ENCODE measurements at places on chromosomes 1 and 21.

DNA sequence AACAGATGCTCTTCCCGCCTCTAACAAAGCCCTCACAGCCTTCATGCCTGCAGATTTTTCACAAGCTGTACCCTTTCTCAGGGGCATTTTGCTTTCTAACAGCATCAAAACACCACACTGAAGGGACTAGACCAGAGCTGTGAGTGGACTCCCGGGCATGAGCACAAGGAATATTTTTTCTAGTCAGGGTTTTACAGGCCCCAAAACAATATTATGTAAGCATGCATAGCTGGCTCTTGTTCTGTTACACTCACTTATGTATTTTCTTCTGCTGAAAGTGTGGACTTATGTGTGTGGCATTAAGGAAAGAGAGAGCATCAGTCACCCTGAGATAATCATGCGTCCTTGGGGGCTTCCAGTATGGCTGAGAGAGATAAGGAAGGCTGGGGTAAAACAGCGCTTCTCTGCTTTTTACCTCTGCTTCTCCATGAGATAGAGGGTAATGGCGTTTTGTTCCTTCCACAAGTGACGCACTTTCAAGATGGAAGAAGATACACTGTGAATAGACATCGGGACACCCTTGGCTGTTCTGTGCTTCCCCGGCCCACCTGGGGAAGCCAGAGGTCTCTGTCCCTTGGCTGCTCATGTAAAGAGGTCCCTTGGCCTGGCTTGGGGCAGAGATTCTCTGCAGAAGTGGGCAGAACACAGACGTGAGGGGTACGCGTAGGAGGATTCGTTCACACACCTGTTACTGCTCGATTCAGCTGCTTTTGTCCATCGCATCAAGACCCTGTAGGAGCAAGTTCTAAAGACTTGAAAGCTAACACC lies 266.7 kb upstream of the RAB4A start:
- no peak for DNase-seq

DNA sequence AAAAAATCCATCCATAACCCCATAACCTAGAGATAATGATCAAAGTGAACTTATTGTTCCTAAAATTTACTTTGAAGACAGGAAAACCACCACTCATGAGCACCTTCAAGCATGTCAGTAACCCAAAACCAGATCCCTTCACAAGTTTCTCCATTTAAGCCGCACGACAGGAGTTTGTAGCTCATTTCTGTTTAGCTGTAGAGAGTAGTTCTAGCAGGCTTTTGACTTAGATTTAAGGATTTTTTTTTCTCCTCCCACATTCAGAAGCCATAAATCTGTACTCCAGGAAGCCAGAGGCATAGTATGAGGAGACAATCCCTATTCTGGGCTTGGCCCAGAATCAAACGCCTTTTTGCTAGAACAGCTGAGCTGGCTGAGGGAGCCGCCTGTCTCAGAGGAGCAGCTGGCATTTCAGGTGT lies 25.6 kb downstream of the TOMM20 start:
- no peak for DNase-seq

DNA sequence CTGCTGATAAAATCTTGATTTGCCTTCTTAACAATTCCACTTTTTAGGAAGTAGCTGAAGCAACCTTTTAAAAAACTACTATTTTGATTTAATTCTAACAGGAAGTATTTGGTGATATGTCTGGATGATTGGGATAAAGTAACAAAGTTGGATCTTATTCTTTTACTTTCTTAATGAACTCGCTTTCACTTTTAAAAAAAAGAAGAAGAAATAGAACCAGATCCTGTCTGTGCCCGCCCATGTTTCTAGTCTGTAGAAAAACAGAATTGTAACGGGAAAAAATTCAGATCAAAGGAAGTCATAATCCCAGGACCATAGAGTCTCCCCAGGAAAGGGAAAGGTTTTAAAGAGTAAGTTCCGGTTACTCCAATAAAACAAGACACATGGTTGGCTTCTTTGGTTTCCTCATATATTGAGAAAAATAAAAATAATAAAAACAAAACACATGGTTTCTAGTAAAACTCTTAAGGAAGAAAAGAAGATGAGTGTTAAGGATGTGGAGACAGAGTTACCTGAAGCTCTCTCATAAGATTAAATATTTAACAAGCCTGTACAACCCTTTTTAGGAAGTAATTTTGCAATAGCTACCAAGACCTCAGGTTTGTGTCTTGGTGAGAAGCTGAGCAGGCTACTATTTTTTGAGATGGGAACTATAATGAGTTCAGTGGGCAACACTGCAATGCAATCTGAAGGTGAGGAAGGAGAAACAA lies 4.9 kb downstream of the CD48 start:
- no peak for DNase-seq

DNA sequence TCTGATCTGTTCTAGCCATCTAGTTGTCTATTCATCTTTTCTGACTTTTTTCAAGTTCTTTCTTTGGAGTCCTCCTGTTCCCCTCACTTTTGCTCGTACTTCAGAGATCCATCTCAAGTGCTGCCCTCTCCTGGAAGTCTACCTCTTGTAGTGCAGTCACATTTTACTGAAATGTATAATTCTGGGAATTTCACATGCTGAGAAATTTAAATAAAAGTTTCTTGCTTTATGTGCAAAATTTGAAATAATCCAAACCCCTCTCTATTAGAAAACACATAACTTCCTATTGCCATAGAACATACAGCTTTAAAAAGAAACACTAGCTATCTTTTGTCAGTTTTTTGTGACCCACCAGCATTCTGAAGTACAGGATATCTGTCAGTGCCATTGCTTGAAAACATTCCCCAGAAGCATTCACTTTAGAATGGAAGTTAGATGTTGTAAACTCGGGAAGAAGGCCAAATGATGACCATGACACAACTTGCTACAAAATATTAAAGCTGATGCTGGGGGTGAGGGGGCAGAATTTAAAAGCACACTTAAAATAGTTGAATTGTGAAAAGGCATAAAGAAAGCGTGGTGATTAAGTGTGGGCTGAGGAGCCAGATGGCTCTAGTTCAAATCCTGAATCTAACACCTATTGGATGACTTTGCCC lies 22.0 kb downstream of the RLF start:
- peak; percentile 9 for DNase-seq

- DNase-seq, result no peak
Observed at GRCh38 chr1:209749670-209750323, 6.1 kb upstream of the TRAF3IP3 start.

GRCh38 chr1:79235301-79236002 lies 228.9 kb upstream of the ADGRL4 start:
- no peak for DNase-seq

- no peak for DNase-seq
Observed at GRCh38 chr1:112027696-112028095, 38.2 kb upstream of the KCND3 start.

DNA sequence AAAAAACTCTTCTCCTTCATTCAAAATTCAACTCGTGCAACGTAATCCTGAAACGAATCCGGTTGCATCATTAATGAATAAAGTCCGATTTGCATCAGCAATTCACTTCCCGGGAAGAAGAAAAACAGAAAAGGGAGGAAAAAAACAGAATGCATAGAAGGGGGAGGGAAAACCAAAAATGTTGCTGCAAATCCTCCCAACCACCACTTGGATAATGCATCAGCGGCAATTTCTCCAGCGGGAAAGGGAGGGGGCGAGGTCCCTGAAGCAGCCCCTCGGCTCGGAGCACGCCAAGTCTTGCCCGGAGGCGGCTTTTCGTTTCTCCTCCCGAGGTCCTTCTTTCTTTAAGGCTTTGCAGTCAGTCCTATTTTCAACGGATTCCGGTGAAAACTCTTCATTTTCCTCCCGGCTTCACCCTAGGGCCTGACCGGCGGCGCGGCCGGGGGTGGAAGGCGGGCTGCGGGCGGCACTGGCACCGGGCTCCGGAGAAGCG lies 723 bp downstream of the CDC42BPA start:
- peak; percentile 67 for DNase-seq

DNA sequence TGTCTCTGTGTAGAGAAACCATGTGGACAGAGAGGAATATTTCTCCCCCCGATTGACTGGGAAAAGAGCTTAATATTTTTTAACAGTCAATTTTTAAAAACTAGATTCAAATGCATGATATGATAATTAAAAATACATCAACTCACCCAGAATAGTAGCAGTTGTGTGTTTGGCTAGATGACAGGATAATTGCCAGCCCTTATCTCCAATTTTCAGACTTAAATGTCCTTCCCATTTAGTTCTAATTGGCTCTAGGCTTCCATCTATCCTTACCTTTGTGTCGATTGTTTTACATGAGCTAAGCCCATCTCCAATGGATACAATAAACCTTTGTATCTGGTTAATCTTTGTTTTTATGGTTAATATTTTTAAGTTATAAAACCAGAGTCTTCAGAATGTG lies 23.9 kb upstream of the KIAA0040 start:
- DNase-seq, result no peak

DNA sequence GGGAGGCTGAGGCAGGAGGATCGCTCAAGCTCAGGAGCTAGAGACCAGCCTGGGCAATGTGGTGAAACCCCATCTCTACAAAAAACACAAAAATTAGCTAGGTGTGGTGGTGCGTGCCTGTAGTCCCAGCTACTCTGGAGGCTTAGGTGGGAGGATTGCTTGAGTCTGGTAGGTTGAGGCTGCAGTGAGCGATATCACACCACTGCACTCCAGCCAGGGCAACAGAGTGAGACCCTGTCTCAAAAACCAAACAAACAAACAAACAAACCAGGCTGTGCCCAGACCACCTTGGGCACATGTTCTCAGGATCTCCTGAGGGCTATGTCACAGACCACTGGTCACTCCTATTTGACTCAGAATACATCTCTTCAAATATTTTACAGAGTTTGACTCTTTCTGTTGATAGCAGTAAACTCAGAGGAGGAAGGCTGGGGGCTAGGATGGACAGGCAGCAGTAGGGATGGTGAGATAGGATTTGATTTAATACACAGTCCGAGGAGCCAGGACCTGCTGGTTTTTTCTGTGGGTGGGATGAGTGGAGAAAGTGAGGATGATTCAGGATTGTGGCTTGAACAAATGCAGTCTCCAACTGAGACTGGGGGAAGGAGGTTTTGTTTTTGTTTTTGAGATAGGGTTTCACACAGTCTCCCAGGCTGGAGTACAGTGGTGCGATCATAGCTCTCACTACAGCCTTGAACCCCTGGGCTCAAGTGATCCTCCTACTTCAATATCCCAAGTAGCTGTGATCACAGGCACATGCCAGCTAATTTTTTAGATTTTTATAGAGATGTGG lies 46.5 kb downstream of the OLFML3 start:
- no peak for DNase-seq

DNA sequence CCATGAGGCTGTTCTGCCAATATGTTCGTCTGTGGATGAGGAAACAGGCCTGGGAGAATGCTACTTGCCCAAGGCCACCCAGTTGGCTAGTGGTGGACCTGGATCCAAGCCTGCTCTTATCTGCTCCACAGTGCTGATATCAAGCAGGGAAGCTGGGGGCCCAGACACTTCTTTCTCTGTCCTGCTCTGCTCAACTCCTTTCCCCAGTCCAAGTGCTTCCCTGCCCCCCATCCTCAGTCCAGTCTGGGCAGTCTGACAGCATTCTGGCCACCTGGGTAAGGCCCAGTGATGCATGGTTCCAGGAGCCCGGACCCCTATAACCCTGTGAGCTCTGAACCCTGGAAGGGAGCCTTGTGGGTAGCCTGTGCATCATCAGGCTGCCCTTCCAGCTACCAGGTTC lies 4.2 kb upstream of the PAQR7 start:
- DNase-seq, result no peak

DNA sequence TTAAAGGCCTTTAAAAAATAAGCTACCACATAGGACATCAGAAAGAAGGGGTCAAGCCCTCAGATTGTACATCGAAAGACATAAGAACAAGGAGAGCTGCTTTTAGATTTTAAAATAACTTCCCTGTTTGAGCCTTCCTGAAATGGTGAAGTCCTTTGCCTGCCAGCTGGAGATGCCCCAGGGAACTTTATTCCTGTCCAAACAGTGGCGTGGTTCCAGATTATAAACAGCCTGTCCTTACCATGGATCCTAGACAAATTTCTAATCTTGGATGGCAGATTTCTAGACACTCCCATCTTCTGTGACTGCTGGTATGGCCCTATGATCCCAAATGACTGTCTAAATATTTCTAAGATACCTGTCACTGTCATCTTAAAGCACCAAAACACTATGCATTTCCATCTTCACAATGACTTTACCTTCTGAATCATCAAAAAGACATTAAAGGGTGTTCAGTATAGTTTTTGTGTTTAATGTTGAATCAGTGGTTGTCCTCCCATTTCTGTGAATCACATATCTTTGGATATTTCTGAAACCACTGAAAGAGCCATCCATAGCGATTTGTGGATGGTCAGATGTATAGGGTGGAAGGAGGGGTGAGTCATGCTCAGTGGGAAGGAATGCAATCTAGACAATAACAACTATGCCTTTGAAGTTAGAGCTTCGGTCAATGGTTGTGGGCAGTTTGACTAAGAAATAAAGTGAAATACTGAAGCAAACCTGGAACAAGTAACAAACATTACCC lies 23.2 kb downstream of the ILDR2 start:
- DNase-seq, result peak; percentile 52

GRCh38 chr1:228058949-228059633 lies 23.4 kb upstream of the ARF1 start:
- DNase-seq, result no peak

DNA sequence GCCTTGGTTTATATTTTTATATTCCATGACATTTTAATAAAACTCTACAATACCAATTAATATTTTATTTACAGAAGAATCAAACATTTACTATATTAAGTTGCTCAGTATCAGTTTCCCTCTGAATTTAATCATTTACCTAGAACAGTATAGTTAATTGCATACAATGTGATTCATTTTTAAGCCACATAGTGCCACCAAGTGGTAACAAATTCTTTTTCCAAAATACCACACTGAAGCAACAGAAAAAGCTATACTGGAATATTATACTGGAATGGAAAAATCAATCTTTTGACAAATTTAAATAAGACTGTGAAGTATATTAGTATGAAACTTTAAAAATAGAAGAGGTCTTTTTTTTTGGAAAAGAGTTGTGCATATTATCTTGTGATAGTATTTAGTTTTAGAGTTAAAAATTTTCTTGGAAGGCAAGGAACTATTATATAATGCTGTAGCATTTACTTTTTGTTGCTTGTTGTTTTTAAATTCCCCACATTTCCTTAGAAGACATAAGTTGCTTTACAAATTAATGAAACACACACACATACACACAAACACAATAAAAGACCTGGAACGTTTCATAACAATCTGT lies 57.3 kb downstream of the ZNF644 start:
- DNase-seq, result no peak

- DNase-seq, result no peak
Observed at GRCh38 chr1:235317168-235317567, 10.8 kb downstream of the ARID4B start.

GRCh38 chr1:184060316-184060715 lies 8.8 kb downstream of the TSEN15 start:
- no peak for DNase-seq

DNA sequence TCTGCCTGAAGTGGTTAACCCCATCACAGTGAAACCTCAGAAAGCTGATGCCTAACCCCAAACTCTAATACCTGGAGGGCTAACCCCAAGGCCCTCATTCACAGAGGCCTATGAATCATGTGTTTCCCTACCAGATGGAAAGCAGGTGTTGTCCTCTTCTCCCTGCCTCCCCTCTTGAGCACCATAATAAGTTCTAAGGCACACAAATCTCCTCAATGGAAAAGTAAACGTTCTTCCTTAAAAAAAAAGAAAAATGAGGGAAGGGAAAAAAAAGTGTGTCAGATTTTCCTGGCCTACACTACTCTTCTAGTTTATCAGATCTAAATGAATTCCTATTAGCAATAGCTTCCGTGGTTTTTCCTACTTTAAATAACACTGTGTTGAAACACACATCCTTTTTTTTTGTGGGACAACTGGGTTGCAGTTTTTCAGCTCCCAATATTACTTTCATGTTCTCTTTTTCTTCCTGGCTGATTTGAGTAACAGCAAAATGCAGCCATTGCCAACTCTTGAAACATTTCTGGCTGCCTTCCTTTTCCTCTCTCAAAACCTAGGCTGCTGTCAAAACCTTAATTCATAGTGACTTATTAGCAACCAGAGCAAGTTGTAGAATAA lies 43.2 kb downstream of the SLC44A3 start:
- peak; percentile 39 for DNase-seq

All from urothelium cell line (cell line).